ENCODE measurements at places on chromosomes 7 and 10.

DNA sequence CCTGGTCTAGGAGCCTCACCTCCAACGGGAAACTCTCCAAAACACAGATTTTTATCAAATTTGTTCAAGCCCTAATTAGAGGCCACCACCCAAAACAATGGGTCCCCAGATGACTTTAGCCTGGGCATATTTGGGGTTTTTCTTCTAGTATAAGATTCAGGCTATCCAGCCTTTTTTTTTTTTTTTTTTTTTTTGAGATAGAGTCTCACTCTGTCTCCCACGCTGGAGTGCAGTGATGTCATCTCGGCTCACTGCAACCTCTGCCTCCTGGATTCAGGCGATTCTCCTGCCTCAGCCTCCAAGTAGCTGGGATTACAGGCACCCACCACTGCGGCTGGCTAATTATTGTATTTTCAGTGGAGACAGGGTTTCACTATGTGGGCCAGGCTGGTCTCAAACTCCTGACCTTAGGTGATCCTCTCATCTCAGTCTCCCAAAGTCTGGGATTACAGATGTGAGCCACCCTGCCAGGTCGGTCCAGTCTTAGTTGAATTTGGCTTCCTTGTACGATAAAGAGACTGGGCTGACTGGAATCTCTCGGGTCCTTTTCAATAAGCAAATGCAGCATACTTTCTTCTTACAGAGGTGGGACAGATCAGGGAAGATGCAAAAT is 91.4 kb upstream of the KLF6 start:
- DNase-seq: no peak

GRCh38 chr7:123120286-123120685 is 79.5 kb downstream of the SLC13A1 start:
- no peak for DNase-seq

DNA sequence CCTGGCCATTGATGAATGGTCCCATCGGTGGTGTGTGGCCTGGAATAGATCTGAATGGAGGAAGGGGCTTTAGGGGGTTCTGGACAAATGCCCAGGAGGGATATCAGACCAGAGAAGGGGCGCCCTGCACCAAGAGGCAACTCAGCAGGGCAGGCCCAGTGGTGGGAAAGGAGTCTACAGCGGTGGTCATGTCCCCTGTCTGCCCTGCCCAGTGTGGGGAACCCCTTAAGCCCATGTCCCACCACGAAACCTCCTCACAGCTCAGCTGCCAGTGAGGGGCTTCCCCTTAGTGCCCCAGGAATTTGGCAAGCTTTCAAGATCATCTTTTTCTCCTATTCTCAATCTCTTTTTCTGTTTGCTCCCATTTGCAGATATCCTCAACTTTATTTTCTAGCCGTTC is 14.1 kb upstream of the CCSER2 start:
- no peak for DNase-seq

GRCh38 chr7:80231707-80232106 is 97.1 kb downstream of the GNAI1 start:
- no peak for DNase-seq

- peak; percentile 91 for DNase-seq
Observed at GRCh38 chr10:60572511-60573194, 183.0 kb upstream of the ANK3 start.

DNA sequence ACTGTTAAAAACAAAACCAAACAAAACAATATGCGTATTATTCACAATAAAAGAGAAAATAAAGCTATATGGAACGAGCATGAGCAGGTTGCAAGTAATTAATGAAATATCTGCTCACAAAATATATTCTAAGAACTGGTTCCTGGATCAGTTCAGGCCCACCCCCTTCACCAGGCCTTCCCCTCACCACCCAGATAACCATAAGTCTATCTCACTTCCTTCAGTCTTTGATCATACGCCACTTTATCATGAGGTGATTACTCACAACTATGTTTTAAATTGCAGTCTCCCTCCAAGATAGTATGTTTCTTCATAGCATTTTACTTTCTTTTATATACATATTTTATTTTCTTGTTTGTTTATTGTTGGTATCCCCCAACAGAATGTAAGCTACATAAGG is 263.1 kb upstream of the HGF start:
- no peak for DNase-seq

GRCh38 chr10:75803816-75804552 is 372.6 kb downstream of the LRMDA start:
- DNase-seq: no peak

- no peak for DNase-seq
Observed at GRCh38 chr10:97332591-97333350, 1.8 kb downstream of the FRAT2 start.

GRCh38 chr7:132996581-132997242 is 85.2 kb downstream of the CHCHD3 start:
- DNase-seq: no peak

DNA sequence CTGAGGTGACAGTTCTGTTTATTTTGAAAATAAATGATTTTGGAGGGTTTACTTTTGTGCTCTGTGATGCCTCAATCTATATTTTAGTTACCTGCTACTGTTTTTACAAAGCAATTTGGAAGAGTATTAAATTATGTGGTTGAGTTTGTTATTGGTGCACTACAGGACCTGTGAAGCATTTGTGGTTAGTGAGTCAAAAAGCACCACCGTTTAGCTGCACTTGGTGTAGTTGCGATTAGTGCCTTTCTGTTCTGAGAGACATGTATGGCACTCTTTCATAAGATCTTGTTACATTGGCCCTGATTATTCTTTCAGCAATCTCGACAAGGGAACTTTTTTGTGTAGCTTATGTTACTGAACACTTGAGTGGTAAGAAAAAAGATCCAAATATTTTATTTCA is 132.2 kb downstream of the BBS9 start:
- DNase-seq: no peak

- no peak for DNase-seq
Observed at GRCh38 chr7:138963675-138964074, 17.5 kb downstream of the KIAA1549 start.

GRCh38 chr10:96643920-96644319 is 57.1 kb upstream of the TM9SF3 start:
- no peak for DNase-seq

DNA sequence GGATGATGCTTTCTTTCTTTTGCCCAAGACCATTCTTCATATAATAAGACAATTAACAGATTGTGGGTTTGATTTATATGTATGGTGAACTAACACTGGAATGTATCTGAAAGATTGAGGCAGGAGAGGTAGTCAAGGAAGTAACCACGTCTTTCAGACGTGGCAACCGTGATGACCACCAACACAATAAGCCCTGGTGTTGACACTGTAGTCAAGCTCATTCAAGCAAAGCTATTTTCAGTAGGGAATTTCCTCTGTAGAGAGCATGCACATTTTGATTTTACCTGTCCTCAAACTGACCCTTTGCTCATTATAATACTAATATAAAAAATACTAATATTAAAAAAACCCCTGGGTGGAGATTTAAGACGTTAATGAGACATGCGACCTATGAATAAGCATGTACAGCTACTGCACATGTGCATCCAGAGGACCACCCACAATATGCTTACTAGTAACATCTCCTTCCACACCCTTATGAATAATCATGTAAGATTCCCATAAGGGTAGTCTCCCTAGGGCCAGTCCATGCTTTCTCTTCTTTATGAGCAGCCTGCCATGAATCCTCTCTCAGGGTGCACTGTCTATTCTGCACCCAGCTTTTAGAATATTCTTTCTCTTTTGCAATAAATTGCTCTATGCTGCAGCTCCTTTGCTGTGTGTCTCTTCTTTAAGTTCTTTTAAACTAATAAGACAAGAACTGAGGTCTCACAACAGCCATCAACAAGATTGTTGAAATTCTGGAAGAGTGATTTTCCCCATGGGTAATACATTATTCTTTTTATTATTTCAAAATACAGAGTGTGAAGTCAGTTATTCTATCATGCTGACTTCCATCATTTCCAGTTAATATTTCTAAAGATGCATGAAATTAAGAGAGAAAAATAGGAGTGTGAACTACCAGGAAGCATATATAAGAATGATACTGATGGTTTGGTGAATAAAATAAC is 151.3 kb upstream of the NPVF start:
- DNase-seq: no peak

DNA sequence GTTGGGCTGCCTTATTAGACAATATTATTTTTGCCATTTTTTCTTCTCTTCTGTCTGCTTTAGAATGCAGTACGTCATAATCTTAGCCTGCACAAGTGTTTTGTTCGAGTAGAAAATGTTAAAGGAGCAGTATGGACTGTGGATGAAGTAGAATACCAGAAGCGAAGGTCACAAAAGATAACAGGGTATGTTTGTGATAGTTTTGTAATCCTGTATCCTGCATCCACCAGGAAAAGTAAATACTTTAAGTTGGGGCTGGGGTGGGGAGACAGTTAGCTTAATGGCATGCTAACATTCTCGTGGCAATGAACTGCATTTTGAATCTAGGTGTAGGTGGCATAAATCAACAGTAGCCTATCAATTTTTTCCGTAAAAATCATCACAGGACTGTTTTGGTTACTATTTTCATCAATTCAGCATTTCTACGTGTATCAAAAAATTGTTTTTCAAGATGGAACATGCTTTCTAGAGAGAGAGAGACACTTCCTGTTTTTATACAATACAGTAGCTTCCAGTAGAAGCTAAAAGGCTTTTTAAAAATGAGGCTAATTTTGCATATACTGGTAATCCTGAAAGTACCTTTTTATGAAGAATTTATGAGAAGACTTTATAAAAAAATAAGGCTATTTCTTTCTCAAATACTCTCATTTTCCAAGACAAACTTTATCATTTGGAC is 247.5 kb downstream of the FOXP2 start:
- peak; percentile 7 for DNase-seq

- no peak for DNase-seq
Observed at GRCh38 chr10:124156524-124157260, 63.3 kb upstream of the CHST15 start.

- DNase-seq: peak; percentile 13
Observed at GRCh38 chr10:96334616-96335526, 23.9 kb downstream of the OPALIN start.

GRCh38 chr7:44119829-44120380 is 3.4 kb downstream of the POLD2 start:
- DNase-seq: no peak

GRCh38 chr10:3036155-3037021 is 31.0 kb upstream of the PFKP start:
- DNase-seq: no peak
